ENCODE measurements at places on chromosomes 12 and 14.

GRCh38 chr14:65200454-65200853 is 98.1 kb upstream of the MAX start:
- no peak for DNase-seq

- DNase-seq, result no peak
Observed at GRCh38 chr14:97107760-97108159, 310.6 kb downstream of the VRK1 start.

GRCh38 chr14:52380294-52380693 is 66.2 kb downstream of the PTGER2 start:
- DNase-seq, result no peak

- DNase-seq, result peak; percentile 48
Observed at GRCh38 chr14:60266021-60266937, 17.3 kb downstream of the PPM1A start.

DNA sequence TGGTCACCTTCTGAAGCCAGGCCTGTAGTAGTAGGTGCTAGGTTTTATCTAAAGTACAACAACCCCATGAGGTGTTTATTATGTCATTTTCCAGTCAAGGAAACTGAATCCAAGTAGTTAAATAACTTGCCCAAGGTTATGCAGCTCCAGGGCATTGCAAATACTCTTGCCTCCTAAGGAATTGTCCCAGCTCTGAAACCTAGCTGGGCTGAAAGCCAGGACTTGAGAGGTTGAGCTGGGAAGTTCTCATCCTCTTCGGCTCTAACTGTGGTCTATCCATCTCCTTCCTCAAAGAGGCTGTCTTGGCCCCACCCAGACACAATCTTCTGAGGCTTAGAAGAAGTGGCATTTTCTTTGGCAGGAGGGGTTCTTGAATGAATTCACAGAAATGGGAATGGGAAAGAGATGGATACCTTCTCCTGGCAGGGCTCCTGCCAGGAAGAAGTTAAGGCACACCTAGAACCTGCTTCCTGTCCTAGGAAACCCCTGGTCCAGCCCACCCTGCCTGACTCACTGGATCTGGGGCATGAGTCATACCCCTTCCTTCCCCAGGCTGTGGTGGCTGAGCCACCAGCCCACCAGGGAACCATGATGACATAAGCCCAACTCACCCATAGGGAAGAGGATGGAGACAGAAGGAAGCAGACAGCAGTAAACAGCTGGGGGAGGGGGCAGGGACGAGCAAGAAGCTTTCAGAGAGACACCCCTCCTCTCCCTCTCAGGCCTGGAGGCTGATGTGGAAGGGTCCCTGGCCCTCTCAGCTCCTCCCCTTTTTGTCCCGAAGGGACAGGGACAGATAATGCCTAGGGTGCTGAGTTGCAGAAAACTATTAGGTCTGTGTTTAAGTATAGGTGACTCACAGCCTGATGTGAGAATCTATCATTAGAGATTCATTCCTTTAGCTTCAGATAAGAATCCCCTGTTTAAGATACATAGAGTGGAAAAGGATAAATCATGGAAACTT is 2.1 kb upstream of the PLEK2 start:
- DNase-seq, result no peak

DNA sequence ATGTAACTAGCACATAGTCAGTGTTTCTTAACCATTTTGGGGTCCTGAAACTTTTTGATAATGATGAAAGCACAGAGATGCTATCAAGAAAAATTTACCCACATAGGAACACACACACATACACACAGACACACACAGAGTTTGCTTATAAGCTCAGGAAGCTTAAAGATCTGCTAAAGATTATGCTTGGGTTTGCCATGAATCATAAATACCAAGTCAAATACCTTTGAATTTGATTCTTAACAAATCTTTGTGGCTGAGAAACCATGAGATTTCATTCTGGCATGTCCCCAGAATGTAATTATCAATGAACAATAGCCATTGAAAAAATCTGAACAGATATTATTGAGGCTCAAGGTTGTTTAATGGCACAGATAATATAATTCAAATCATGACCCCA is 89.2 kb downstream of the NTS start:
- DNase-seq, result no peak

Measured in OCI-LY7 (cell line).